AG10803 (cell line): ENCODE measurements at places on chromosomes 3 and 15.
A peak's percentile ranks its signal among the peaks of the same experiment; 100 is the strongest.

GRCh38 chr15:70198441-70199123, 100.9 kb upstream of the TLE3 start:
- DNase-seq: no peak

GRCh38 chr3:177770383-177771230, 573.3 kb upstream of the TBL1XR1 start:
- DNase-seq: peak; percentile 76

DNA sequence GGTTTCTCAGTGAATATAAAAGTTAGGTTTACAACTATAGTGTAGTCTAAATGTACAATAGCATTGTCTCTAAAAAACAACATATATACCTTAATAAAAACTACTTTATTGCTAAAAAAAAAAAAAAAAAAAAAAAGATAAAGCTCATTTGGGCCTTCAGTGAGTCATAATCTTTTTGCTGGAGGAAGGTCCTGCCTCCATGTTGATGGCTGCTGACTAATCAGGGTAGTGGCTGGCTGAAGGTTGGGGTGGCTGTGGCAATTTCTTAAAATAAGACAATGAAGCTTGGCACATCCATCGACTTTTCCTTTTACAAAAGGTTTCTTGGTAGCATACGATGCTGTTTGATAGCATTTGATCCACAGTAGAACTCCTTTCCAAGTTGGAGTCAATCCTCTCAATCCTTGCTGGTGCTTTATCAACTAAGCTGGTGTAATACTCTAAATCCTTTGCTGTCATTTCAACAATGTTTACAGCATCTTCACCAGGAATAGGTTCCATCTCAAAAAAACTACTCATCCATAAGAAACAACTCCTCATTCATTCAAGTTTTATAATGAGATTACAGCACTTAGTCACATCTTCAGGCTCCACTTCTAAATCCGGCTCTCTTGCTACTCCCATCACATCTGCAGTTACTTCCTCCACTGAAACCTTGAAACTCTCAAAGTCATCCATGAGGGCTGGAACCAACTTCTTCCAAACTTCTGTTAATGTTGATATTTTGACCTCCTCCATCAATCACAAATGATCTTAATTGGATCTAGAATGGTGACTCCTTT, 13.3 kb downstream of the ZNF280D start:
- DNase-seq: no peak

- DNase-seq: no peak
Observed at GRCh38 chr15:62788224-62788623, 254.3 kb upstream of the TPM1 start.

- no peak for DNase-seq
Observed at GRCh38 chr3:188993181-188993580, 178.6 kb upstream of the TPRG1 start.

DNA sequence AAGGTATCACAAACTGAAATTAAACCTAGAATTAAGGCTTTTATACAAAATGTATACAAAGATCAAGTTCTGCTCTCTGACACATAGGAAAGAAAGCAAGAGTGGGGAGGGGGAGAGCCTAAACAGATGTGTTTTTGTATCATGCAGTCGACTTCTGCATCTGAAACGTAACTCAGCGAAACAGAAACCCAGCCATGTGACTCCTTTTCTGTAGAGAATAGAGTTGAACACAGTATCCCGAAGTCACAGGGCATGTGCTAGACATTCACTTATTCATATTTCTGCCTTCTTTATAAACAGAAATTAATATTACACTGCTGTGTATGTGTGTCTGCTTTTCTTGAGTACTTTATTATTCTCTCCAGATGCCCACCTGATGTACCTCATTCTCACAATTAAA, 121.0 kb downstream of the PDZRN3 start:
- no peak for DNase-seq

DNA sequence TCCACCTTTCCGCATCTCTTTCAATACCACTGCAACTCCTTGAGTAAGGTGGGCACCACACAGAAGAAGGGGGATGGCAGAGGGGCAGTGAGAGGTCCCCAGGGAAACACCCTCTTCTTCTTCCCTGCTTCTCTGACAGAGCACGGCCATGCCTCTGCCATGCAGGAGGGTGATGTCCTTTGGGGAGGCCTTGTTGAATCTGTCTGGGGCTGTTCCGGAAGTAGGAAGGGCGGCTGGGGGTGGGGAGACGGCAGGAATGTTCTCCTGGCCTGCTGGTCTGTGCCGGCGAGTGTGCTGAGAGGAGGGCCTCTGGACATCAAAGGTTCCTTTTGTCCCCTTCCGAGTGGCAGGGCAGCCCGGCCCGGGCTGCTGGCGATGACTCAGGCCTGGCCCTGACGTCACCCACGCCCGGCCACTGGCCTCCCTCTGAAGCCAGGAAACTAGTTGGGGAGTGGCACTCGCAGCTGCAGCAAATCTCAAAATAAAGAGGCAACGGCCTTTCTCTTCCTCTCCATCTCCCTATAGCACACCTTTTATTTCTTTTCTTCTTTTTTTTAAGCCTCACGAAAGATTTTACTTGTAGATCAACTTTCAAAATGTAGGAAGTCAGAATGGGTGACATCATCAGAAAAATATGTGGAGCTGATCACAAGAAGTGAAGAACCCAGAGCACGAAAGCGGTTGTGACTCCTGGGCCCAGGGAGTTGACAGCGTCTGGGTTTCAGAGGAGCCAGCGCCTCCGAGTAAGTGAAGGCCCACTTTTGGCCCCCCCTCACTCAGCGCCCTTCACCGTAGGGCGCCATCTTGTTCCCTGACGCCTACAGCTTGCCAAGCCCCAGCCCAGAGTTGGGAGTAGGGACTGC, at the start of gene ZBTB38:
Gene ZBTB38, plus strand, starts transcription at position 443 of the 863 bp plus-strand sequence. CDS start 73,885 bp downstream, outside the sequence.
- DNase-seq: peak; percentile 96

- no peak for DNase-seq
Observed at GRCh38 chr3:183437061-183437460, 8.6 kb upstream of the MCF2L2 start.

GRCh38 chr3:148329481-148330235, 368.0 kb upstream of the AGTR1 start:
- DNase-seq: no peak

DNA sequence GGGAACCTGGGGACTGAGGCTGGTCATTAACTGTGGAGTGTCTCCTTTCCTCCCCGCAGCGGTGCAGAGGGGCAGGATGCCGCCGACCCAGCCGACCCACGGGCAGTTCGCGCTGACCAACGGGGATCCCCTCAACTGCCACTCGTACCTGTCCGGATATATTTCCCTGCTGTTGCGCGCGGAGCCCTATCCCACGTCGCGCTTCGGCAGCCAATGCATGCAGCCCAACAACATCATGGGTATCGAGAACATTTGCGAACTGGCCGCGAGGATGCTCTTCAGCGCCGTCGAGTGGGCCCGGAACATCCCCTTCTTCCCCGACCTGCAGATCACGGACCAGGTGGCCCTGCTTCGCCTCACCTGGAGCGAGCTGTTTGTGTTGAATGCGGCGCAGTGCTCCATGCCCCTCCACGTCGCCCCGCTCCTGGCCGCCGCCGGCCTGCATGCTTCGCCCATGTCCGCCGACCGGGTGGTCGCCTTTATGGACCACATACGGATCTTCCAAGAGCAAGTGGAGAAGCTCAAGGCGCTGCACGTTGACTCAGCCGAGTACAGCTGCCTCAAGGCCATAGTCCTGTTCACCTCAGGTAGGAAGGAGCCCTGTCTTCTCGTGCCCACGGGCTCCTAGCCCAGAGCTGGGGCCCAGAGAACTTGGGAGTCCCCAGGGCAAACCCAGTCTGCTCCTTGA, 3.7 kb downstream of the NR2F2 start:
- DNase-seq: no peak

DNA sequence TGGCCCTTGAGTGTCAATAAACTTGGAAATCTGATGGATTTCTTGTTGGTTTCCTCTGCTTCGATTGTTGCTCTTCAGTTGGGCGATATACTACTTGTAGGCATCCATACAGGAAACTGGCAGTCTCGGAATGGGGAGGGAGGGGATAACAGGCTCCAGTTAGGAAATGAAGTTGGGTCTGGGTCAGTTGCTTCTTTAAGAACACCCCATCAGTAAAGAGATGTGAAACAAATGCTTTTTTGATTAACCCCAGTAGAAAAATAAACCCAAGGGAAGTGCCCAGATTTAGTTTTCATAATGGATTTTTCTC, 681 bp downstream of the CHMP2B start:
- DNase-seq: no peak

- DNase-seq: no peak
Observed at GRCh38 chr3:129050556-129051295, 9.9 kb upstream of the GP9 start.

- no peak for DNase-seq
Observed at GRCh38 chr15:86491118-86491517, 411.4 kb downstream of the AGBL1 start.
